HuH-7 (cell line): ENCODE measurements at places on chromosomes 12 and 14.

DNA sequence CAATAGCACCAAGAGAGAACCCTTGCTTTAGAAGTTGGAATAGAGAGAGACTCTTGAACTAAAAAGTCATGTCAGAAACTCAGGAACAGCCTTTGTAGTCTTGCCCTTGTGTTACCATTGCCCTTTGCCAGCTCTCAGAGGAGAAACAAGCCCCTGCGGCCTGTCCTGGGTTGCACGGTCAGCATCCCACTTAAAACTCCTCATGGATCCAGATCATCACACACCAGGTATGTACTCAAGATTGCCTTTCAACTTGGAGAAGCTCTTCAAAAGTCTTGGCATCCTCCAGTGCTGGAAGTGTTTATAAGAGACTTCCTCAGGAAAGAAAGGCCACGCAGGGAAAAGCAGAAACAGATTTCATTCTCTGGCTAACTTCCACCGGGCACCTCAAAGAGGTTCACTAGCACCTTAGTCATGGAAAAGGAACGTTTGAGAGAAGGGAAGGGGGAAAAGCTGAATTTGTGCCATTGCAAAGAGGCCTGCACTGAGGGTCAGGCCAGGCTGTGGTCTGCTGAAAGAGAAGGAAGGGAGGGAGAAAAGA lies 594.2 kb downstream of the MED13L start:
- DNase-seq: no peak

- no peak for DNase-seq
Measured at GRCh38 chr14:60862283-60862682, 118.6 kb downstream of the TRMT5 start.

DNA sequence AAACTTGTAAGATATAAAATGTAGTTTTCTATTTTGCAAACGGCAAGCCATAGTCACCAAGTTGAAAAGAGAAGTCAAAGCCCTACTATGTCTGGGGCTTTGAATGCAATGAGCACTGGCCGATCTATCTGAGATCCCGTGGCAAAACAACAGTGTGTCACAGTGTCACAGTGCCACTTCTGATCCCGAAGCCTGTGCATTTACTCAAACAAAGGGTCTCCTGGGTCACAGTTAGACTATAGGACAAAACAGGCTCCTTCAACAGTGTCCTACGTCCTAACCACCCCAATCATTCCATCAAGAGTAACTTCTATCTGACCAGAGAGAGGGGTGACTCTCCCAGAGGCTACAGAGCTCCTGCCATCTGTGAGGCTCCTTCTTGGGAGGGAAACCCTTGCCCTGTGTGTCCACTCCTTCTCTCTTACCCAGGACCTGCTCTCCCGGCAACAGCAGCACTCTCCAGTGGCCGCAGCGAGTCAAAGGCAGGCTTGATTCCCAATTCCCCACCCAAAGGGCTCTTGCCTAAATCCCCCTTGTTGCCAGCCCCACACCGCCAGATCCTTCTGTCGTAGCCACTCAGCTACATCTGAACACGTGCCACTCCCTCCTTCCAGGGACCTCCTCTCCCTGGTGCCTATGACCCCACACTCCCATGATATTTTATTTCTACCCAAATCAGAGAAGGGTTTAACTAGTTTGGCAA lies 14.0 kb upstream of the SELPLG start:
- DNase-seq: no peak

DNA sequence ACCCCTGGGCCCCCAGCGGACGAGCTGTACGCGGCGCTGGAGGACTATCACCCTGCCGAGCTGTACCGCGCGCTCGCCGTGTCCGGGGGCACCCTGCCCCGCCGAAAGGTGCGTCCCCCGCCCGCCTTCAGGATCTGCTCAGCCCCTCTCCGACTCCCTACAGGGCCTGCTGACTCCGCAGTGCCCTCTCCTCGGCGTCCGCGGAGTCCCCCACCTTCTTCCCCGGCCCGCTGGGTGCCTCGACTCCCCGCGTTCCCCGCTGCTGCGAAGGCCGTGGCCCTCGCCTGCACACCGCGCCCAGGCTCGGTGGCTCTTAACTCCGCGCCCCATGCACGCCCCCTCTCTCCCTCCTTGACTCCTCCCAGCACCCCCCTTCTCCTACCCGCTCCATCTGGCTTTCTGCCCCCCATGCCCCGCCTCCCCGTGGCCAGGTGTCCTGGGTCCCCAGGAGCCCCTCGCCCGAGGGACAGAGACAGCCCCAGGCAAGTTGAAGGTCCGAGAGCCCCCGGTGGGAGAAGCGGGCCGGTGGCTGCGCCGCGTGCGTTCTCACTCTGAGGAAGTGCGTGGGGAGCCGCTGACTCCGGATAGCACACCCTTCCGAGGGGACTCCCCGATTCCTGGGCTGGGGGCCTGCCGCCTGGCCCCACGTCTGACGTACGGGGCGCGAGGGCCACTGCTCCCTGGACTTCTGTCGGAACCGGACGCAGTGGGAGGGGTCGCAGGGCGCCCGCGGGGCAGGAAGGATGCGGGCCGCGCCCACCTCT lies 594 bp downstream of the TAMALIN start:
- DNase-seq: no peak

- DNase-seq: no peak
Measured at GRCh38 chr14:82999802-83000201, 1466.1 kb upstream of the SEL1L start.

DNA sequence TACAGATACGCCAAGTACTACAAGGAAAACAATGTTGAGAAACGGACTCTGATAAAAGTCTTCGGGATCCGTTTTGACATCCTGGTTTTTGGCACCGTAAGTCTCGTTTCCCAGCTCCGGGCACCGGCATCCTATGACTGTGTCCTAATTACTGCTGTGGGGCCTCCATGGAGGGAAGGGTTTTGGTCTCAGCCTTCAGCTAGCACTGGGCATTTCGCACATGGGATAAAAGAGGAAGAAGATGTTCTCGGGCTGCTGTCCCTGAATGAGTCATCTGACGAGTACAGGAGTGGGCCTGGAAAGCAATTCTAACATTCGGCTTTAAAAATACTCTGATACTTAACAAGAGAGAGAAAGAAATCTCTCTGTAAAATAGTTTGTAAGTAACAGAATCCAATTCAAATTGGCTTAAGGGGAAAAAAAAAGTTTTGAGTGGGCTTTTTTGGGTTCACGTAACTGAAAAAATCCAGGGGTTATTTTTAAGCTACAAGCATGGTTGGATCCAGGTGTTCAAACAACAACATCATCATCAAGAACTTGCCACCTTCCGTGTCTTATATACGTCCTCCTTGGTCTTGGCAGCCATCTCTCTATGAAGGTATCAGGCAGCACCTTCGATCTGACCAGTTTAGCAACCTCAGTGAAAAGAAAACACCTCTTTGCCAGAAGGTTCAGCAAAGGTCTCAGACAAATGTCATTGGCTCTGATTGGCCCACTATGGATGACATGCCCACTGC lies 34.4 kb upstream of the P2RX4 start:
- no peak for DNase-seq

- no peak for DNase-seq
Measured at GRCh38 chr12:65333649-65334048, 55.2 kb downstream of the MSRB3 start.

GRCh38 chr12:8644345-8645248 lies 18.0 kb downstream of the MFAP5 start:
- no peak for DNase-seq

- peak; percentile 12 for DNase-seq
Measured at GRCh38 chr14:73264080-73264884, 27.0 kb downstream of the PAPLN start.

DNA sequence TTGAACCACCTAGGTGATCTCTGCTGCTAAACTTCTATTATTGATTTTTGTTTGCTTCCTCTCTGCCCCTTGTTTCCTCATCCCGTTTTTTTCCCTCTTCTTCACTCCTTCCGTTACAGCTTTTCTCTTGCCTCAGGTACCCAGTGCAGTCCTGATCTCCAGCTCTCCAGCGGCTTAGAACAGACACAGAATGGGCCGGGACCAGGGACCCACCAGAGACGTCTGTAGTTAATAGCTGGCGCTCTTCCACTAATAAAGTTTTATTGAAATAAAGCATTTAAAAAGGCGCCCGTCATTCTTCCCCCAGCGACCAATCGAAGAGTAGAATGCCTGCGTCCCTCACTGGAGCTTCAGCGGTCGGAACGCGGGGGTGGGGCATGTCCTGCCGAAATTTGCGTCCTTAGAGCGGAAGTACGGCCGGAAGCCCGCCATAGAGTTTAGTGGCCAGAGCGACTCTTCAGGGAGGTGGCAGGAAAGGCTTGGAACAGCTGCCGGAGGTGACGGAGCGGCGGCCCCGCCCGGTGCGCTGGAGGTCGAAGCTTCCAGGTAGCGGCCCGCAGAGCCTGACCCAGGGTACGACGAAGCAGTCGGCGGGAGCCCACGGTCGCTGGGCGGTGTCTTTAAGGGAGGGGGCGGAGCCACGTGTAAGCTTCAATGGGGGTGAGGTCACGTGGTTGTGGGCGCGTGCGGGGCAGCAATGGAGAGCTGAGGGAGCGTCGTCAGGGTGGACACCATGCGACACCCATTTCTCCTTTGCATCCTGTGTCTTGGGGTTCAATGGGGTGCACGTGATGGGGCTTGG lies at the start of gene COPS7A:
TSS of gene COPS7A (plus strand) at position 440 of the 802 bp plus-strand sequence. CDS start 611 bp downstream, outside the sequence.
- peak; percentile 96 for DNase-seq

DNA sequence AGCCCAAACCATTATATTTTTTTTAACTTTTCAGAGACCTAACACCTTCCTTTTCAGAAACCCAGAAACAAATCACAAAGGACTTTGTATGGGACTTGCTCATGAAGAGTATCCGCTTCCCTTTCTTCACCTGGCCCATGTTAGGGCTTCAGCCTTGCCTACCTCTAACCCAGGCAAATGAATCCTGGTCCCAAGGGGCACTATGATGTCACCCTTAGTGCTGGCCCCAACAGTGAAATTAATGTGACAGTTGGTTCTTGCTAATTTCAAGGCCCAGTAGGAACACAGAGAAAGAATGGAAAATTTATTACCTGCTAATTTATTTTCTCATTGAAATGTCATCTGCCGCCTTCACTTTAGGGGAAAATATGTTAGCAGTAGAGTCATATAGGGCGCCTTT lies 179.8 kb upstream of the NRXN3 start:
- no peak for DNase-seq

- DNase-seq: no peak
Measured at GRCh38 chr12:84507956-84508850, 404.4 kb downstream of the SLC6A15 start.

DNA sequence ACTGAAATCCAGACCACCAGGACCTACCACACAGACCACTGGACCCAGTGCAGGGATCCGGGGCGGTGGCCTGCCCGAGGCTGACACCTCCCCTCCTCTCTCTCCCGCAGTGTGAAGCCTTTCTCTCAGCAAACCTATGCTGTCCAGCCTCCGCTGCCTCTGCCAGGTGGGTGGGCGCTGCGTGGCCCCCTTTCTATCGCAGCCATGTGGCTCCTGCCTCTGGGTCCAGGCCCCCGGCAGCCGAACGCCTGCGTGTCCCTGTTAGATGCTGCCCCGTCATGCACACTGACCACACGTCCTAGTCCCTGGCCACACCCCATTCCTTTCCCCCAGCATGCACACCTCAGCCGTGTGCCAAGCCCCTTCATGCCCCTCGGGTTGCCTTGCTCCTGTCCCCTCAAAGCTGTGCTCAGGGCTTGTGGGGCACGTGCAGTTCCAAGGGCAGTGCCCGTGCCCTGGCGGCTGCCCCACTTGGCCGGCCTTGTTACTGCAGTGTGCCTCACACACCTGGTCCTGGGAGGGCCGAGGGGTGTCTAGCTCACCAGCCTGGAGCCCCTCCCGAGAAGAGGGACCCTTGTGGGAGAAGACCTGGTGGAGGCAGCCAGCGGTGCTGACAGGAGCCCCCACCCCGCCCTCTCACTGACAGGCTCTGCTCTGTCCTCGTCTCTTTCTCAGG lies 58.0 kb upstream of the TSPAN9 start:
- no peak for DNase-seq

GRCh38 chr12:124046456-124046740 lies 73.4 kb downstream of the ZNF664 start:
- DNase-seq: no peak

GRCh38 chr12:106814714-106815113 lies 40.2 kb downstream of the RIC8B start:
- no peak for DNase-seq

DNA sequence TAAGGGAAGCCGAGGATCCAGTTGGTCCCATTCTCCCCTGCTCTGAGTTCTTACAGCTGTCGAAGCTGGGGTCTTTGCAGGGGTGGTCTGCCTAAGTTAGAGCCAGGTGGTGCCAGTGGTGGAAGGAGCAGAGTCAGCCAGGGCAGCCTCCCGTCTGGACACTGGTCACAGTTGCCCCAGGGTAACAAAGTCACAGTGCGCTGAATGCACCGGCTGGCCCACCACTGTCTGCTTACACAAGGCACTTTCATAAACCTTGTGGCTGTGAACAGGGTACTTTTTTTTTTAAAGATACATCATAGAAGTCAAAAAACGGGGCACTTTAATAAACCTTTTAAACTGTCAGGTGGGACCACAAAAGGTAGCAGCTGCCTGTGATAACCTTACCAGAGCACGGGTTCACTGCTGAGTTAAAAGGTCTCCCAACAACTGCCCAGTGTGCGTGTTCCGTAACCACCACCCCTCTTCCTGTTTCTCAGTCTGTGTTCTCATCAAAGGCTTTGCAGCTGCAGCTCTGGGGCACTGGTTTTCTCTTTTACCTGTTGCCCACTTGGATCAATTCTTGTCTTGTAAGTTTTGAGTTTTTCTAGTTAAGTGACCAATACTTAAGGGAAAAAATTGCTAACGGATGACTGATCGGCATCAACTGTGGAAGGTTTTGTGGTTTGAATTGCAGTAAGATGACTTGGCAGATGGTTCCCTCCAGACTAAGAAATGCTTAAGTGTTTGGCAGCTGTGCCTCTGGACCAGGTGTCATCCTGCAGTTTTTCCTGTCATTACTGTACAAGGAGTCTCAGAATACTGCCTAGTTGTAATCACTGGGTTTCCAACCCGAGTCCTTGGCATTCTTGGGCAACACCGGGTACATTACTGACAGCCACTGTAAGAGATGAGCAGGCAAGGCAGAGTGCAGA lies 55.9 kb downstream of the DYNC1H1 start:
- no peak for DNase-seq

DNA sequence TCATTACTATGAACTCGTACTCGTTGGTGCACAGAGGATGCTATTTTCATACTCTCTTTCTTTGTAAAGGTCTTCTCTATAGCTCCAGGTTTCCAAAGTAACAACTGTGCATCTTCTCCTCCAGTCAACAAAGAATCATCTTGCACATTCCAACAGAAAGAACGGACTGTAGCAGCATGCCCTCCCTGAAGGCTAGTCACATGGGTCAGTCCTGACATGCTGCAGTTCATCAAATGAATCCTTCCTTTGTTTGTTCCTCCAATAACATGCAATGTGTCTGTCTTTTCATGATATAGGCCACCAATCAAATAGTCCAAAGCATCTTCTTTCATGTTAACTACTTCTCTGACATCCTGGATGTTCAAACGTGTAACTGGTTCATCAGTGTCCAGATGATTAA lies 42.9 kb downstream of the WDR89 start:
- DNase-seq: no peak

DNA sequence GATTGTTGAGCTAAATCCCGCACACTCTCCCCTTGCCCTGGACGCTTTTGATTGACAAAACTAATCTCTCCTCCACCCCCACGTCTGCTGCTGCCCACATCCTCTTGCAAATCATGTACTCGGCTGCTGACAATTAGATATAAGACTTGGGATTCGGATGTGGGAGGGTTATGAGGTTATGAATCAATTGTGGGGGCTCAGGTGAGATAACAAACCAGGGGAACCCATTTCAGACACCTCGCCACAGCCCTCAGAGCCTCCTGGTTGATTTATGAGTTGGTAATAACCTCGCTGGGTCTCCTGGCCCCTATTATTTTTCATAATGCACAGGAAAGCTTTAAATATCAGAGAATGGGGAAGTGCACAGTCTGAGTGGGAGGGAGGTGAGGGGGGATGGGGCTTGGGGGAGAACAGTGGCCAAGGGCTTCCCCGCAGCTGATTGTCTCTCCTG lies 449.9 kb downstream of the DPF3 start:
- no peak for DNase-seq
